ENCODE measurements at places on chromosomes 16 and 17.

- peak; percentile 77 for DNase-seq
These were observed 22.5 kb upstream of the ENPP7 start for GRCh38 chr17:79707931-79708891.

DNA sequence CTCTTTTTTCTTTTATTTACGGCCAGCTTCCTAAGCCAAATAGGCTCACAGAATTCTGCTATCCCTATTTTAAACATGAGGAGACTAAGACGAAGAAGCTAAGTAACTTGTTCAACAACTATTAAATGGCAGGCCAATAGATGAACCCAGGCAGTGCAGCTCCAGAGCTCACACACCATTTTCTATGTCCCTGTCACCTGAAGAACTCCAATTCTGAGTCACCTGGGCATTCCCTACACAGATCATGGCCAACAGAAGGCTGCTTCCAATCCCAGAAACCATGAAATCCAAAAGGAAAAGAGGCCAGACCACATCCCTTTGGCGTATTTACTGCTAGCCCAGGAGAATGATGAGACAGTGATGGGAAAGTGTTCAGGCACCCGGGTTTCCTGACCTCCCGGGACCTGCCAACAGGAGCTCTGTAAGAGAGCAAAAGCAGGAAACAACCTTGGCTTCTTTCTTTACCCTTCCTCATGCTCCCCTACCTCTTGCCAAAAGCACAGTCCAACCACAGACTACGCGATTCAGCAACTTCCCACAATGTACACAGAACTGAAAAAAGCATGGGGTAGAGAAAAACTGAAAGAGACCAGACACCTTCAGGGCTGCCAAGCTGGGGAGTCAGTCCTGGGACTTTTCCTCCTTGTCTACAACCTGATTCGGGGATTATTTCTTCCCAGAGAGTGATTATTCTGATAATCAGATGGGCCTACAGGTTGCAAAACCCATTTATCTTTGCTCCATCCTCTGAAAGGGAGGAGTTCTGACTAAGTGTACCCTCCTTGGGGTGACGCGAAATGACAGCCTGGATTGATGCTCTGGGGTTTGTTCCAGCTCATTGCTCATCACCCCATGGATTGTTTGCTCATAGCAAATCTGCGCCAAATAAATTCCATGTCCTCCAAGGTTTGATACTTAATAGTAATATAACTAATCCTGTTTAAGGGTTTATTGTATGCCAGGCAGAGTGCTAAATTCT is 47.8 kb upstream of the HAS3 start:
- no peak for DNase-seq

- no peak for DNase-seq
These were observed 41.7 kb downstream of the EFCAB5 start for GRCh38 chr17:29982991-29983653.

GRCh38 chr17:1197379-1197778 is 17.6 kb upstream of the ABR start:
- no peak for DNase-seq

- no peak for DNase-seq
These were observed 2.3 kb downstream of the RAB11FIP4 start for GRCh38 chr17:31393749-31394146.

DNA sequence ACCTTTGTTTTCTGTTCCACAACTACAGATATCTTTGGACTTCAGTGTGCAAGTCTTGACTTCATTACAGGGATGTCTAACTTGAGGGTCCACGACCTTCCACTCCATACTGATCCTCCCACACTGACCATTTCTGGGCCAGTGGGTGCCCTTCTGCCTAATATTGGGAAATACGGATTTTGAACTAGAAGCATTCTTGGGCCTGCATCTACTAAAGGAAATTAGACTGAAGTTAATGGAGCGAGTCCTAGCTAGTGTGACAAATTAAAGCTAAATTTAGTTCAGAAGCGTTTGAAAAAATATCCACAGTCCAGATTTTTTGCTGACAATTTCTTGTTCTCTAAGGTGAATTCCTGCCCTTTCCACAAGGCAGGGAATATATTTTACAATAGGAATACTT is 9.9 kb upstream of the TMIGD1 start:
- DNase-seq, result no peak

- peak; percentile 83 for DNase-seq
These were observed 14.0 kb downstream of the UBALD2 start for GRCh38 chr17:76278952-76279741.

DNA sequence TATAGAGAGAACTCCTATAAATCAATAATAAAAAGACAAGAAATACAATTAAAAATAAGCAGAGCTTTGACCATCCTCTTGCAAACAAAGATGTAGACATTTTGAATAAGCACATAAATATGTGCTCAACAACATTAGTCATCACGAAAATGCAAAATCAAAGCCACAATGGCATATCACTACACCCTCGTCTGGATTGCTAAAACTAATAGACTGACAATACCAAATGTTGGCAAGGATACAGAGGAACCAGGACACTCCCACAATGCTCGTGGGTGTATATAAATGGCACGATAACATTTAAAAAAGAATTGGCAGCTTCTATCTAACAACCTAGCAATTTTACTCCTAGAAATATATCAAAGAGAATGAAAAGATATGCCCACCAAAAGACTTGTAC is 530.8 kb downstream of the HAPSTR1 start:
- no peak for DNase-seq

GRCh38 chr16:12639044-12639443 is 164.6 kb downstream of the CPPED1 start:
- DNase-seq, result no peak

- no peak for DNase-seq
These were observed 57.1 kb downstream of the SPECC1 start for GRCh38 chr17:20066253-20066652.

DNA sequence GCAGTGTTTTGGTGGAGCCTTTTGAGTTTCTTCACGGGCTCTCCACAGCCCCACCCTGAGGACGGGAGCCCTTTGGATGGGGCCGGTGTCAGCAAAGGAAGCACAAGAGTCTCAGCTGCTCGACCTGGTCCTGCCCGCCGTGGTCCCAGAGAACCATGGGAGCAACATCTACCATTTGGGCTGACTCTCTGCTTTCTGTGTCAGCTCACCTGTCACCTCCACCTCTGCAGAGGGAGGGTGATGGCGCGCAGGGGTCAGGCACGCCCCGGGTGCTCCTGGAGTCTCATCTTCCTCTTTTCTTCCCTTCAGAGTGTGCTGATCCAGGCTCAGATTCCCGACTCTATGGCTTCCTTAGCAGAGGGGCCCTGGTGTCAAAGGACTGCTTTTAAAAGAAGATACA is 171.7 kb downstream of the LAT start:
- no peak for DNase-seq

GRCh38 chr17:61416540-61417363 is 17.1 kb downstream of the TBX2 start:
- peak; percentile 72 for DNase-seq

- DNase-seq, result no peak
These were observed 23.0 kb downstream of the PPM1D start for GRCh38 chr17:60622961-60623360.

DNA sequence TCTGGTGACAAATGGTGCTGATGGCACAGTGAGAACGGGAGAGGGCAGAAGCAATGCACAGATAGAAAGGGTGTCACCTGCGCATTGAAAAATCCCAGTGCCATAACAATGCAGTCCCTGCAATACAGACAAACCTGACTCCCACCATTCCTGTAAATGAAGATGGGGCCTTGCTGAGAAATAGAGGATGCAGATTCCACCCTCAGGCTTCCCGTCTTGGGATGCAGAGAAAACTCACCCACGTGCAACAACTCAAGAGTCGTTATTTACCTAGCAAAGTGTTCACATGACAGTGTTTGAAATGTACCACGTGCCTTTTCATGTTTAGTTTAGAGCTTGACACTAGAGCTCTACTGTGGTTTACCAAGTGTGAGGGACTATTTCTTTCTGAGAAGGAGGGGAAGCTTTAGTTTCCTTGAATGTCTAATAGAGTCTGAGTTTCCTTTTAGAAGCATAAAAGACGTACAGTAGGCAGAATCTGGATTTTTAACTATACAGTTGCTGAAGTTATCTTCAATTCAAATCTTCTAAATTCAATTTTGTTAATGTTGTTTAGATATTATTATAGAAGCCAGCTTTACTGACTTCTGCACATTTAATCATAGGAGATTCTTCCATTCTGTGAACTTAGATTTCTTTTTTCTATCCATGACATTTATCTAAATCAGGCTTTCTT is 35.6 kb downstream of the WWOX start:
- no peak for DNase-seq

- peak; percentile 71 for DNase-seq
These were observed 17.8 kb downstream of the TSPOAP1 start for GRCh38 chr17:58310511-58311428.

GRCh38 chr17:35892091-35893035 is 12.2 kb upstream of the CCL5 start:
- no peak for DNase-seq

GRCh38 chr17:10035885-10036284 is 130.8 kb upstream of the RCVRN start:
- DNase-seq, result no peak

GRCh38 chr17:16215965-16216316 is 607 bp upstream of the NCOR1 start:
- no peak for DNase-seq

DNA sequence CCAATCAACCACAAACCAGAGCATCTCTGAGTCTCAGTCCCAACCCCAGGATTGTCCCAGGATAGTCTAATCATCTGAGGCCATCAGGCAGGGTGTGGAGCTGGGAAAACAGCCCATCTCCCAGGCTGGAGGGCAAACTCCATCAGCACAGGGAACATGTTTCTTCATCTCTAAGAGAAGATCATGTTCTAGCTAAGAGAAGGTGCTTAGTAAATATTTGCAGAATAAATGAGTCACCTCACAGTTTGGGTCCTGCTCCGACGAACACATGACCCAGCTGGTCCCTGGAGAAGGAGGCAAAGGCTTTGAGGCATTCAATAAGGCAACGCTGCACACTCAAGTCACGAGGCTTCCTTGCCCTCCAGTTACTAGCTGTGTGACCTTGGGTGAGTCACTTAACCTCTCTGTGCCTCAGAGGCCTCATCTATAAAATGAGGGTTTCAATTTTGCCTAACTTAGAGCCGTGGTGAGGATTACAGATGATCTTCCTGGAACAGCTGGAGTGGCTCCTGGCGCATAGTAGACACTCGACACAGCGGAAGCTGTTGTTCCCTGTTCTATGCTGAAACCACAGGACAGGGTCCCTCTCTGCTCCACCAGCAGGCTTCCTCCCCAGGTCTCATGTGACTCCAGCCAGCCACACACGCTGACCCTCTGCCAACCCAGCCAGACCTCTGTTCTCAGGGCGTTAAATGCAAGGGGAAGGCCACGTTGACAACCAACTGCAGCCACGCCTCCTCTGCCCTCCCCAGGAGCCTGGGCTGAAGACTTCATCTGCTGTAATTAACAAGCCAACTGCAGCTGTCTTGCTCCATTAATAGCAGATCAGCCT is 10.3 kb upstream of the RPL38 start:
- no peak for DNase-seq

GRCh38 chr16:68825427-68825826 is 17.9 kb upstream of the TANGO6 start:
- DNase-seq, result no peak

- no peak for DNase-seq
These were observed 35.7 kb upstream of the GNA13 start for GRCh38 chr17:65092262-65092661.

DNA sequence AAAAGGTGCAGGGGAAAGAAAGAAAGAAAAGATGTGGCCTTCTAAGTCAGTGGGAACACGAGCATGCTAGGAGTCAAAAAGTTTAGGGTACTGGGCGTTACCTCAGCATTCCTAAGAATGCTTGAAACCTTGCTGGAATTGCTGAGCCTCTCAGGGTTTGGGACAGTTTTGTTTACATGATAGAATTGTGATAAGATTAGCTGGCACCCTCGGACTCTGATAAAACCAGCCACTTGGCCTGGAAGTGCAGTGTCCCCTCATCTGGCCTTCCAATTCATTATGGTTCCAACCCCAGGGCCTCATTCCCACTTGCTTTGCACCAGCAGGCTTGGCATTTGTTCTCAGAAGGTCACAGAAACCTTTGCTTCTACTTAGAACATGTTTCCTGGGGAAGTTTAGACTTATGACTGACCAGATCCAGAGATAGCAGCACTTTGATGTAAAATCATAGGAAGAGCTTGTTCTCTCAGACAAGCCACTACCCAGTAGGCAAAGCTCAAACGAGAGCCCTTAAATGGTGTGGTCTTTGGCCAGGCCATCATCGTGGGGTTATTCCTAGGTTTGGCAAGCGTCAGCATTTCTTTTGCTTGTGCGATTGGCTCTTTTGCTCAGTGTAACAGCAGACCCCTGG is 8.0 kb downstream of the SGF29 start:
- no peak for DNase-seq

DNA sequence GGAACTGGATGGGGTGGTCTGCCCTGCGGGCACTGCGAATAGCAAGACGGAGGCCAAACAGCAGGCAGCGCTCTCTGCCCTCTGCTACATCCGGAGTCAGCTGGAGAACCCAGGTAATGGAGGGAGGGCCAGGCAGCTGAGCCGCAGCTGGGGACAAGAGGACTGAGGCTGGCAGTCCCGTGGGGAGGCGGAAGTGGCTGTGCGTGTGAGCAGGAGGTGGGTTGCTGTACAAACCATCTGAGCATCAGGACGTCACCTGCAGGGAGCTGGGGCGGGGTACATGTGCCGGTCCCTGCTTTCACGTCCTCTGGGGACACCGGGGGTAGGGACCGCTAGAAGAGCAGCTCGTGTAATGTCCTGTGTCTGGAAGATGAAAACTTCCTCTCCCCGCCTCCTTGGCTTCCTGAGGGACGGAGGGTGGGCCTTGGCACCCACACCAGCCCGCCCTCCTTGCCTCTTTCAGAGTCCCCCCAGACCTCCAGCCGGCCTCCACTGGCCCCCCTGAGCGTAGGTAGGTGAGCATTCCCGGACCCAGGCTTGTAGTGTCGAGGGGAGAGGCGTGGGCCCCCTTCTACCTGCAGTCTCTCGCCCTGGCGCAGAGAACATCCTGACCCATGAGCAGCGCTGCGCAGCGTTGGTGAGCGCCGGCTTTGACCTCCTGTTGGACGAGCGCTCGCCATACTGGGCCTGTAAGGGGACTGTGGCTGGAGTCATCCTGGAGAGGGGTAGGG is 3.7 kb downstream of the ADAD2 start:
- DNase-seq, result no peak

DNA sequence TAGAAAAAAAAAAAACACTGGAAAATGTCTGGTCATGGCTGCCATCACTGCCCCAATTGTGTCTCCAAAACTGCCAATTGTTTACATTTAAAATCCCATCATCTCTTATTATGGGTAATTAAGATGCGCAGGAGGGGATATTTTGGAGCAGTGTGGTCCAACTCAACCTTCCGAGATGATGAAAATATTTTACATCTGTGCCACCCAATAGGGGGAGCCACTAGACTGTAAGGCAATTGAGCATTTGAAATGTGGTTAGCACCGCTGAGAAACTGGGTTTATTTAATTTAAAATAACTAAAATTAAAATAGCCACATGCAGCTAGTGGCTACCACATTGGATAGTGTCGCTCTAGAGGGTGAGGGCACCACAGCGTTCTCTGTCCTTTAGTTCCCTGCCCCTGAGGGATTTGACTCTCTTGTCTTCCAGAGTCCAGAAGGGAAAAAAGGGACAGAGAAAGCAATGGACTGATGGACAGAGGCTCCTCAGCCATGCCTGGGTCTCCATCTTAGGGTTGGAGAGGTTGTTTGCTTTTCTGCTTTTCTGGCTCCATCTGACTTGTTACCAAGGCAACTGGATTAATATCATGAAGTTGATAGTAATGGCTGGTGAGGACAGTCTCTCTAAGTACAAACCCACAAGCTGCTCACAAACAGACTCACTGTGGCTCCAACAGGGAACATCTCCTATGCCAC is 3.5 kb downstream of the MPO start:
- no peak for DNase-seq

- no peak for DNase-seq
These were observed 38.8 kb downstream of the EFCAB5 start for GRCh38 chr17:29980261-29980660.

- no peak for DNase-seq
These were observed 9.4 kb upstream of the HEATR6 start for GRCh38 chr17:60087882-60088669.

All from cerebellum (tissue), 4 donors.